ENCODE measurements at places on chromosomes 3 and 15.
A peak's percentile ranks its signal among the peaks of the same experiment; 100 is the strongest.

DNA sequence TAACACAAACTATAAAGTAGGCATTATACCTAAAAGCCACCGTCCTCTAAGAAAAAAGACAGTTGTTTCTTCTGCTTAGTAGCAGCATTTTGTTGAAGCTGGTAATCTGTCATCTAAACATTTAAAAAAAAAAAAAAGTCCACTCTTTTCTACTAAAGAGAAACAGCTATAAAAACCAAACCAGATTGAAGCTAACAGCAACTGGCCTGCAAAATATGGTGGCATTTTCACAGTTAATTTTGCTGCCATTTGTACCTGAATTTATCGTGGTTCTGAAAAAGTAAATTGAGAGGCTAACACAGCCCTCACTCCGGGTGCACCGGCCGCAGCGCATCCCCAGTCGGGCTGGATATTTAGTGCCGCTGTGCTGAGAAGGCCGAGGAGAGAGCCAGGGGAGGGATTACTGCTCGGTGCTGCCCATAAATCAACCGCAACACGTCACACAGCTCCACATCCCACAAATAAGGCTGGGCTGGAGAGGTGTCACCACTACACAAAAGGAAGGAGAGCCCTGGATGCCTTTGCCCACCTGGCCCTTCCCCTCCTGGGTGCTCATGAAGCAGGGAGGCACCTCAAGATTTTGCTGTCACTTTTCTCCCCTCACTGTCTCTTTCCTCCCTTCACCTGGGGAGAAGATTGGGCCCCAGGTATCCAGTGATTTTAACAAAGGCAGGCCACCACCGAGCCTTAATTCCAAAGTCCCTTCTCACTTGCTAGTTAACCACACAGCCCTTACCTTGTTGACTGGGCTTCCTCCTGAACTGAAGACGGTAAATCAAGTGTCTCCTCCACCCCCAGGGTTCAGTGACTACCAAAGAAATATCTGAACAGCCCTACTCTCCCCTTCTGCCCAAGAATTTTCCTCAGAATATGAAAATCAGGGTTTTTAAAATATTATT, 44.4 kb downstream of the MECOM start:
- DNase-seq = no peak

DNA sequence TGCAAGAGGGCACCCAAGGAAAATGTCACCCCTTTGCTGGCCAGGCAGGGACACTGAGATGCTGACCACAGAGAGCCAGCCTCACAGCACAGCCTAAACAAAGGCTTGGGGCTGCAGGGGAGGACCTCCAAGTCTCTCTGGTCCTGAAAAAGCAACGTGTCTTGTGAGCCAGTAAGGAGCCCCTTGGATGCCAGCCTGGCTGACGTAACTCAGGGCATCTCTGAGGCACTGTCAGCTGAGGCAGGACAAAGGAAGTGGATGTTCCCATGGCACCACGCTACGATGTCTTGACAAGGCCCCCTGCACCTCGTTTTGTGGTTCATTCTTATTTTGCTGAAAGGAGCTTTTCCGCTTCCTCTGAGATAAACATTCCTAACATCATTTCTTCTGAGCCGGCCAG, 160.7 kb downstream of the OR4M2 start:
- DNase-seq = no peak

GRCh38 chr3:38002291-38002876, 11.8 kb downstream of the VILL start:
- DNase-seq = no peak

- no peak for DNase-seq
These were observed 121.0 kb downstream of the TFDP2 start for GRCh38 chr3:142028243-142028777.

- no peak for DNase-seq
These were observed 237.0 kb downstream of the LPP start for GRCh38 chr3:188390775-188391443.

- DNase-seq = no peak
These were observed 64.8 kb downstream of the RFTN1 start for GRCh38 chr3:16448639-16449070.

DNA sequence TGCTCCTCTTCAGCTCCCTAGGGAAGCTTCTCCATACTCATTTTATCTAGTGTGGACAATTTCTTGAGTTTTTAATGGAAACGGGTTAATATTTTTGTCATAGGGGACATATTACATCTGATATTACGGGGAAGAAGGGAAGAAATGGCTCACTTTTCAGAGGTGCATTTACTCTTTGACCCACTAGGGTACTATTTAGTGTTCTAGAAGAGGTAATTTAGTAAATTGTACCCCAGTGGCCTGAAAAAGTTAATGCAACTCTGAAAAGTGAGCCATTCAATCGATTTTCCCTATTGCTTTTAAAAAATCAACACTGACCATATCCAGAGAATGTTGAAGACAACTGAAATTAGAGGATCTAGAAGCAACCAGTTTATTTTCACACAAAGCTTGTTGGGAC, 71.2 kb downstream of the MAP2K5 start:
- DNase-seq = no peak

GRCh38 chr15:70318594-70319465, 221.1 kb upstream of the TLE3 start:
- no peak for DNase-seq

DNA sequence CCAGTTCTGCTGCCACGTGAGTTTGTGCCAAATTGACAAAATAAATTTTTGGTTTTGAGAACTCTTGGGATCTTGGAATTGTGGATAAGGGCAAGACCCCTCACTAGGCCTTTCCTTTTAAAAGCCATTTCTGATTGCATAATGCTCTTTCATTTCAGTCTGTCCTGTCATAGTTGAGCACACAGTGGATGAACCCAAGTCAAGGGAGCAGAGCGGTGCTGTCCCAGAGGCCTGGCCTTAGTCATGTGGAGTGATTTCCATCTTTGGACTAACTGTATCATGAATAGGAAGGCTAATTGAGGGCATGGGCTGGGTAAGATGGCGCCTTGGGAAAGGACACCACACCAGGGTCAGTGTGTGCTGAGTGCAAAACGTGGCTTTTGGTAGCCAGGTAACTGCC, 304.0 kb downstream of the UACA start:
- no peak for DNase-seq

GRCh38 chr3:50272911-50273688, 4.2 kb downstream of the SEMA3B start:
- DNase-seq = peak; percentile 63

GRCh38 chr15:75982468-75982867, 29.8 kb downstream of the NRG4 start:
- no peak for DNase-seq

GRCh38 chr3:78941587-78941986, 826.2 kb downstream of the ROBO1 start:
- DNase-seq = no peak

DNA sequence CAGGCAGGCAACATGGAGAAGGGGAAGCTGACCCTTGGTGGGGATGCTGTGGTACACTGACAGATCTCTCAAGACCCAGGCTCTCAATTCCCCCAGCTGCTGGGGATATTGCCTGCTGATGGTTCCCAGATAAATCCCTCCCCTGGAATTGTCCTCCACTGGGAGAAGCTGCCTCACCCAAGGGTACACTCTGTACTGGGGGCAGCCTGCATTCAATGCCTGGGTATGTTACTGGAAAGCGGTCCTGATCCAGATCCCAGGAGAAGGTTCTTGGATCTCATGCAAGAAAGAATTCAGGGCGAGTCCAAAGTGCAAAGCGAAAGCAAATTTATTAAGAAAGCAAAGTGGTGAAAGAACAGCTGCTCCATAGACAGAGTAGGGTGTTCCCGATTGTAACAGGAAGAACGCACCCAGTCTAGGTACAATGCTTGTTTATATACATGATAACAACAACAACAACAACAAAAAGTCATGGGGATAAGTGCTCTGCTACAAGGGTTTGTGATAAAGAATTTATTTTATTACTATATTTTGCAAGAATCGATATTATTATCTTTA, 591.5 kb upstream of the ADAMTS9 start:
- DNase-seq = no peak

DNA sequence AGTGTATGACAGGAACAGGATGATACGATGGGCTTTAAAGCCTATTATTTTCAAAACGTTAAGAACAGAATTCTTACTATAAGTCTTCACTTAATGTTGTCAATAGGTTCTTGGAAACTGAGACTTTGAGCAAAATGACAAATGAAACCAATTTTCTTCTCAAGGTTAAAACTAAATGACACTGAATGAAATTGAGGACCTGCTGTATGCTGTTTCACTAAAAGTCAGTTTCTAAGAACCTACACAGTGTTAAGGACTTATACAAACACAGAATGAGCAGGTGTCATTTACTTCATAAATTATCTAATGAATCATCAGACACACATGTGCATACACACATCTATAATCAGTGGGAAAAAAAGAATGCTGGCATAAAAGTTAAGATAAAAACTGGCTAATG, 106.9 kb downstream of the RFTN1 start:
- DNase-seq = no peak

GRCh38 chr15:60889491-60889890, 339.6 kb downstream of the RORA start:
- DNase-seq = no peak

- peak; percentile 72 for DNase-seq
These were observed 17.6 kb upstream of the CYP11A1 start for GRCh38 chr15:74384881-74385643.

DNA sequence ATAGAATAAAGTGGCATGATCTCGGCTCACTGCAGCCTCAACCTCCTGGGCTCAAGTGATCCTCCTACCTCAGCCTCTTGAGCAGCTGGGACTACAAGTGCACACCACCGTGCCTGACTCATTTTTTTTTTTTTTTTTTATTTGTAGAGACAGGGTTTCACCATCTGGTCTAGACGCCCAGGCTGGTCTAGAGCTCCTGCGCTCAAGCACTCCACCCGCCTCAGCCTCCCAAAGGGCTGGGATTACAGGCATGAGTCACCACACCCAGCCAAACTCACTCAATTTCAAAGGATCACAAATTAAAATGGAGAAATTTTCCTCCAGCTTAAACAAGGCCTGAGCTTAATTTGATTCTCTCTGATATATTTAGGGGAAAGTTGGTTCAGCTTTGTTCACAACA, 27.3 kb upstream of the NMB start:
- no peak for DNase-seq

DNA sequence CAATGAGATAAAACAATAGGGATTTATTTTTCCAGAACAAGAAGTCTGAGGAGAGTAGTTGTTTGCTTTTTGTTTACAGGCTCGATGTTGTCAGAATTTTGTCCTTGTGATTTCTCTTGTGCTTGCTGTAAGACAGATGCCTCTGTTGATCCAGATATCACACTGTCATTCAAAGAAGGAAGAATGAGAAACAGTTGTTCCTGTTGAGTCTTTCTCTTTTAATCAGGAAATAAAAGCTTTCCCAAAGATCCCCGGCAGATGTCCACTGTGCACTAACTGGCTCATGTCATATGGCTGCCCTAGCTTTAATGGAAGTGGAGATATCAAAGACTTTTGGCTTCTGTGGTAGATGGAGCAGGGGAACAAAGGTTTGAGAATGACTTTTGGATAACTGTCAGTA, 6.8 kb downstream of the SERPINI1 start:
- no peak for DNase-seq

DNA sequence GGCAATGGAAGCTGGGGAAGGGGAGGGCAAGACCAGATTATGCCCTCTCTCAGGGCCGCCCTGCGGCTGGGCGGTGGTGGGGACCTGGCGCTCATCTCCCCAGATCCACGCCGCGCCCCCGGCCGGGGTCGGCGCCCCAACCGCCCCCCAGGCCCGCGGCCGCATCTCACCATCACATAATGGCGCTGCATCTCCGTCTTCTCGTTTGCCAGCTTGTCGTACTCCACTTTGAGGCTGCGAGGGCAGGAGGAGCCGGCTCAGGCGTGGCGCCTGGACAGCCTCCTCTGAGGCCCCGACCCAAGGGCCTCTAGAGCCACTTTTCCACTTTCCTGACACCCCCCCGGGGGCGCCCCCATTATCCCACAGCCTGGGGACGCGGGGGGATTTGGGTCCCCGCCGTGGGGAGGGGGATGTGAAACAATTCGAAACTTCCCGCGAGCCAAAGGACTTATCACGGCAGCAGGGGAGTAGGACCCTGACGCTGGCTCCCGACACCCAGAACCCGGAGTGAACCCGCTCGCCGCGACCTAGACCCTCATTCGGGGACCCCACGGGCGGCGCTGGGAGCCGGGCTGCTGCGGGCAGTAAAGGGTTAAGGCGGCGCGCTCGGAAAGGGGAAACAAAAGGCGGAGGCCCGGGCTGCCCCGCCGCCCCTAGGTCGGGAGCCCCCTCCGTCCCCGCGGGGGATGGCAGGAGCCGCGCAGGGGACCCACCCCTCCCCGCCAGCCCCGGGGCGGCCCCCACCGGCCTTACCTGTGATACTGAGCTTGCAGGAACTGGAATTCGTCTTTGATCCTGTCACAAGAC, 2.1 kb downstream of the TLE3 start:
- DNase-seq = no peak

DNA sequence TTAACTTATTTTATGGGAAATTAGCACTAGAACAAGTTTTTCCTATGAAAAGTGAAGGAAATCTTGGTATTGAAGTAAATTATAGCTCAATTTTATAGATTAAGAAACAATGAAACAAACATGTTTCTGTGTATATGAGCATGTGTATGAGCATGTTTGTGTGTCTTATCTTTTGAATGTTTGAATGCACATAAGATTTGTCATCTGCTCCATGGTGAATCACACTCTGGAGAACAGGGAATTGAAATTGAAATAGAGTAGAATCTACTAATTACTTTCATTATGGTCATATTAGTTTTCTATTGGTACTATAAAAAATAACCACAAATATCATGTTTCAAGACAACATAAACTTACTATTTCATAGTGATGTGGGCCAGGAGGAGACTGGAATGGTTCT, 646.6 kb downstream of the OTOL1 start:
- no peak for DNase-seq

- no peak for DNase-seq
These were observed 27.0 kb upstream of the KCTD6 start for GRCh38 chr3:58464866-58465265.

GRCh38 chr3:71684757-71685386, 40.3 kb downstream of the EIF4E3 start:
- DNase-seq = no peak

DNA sequence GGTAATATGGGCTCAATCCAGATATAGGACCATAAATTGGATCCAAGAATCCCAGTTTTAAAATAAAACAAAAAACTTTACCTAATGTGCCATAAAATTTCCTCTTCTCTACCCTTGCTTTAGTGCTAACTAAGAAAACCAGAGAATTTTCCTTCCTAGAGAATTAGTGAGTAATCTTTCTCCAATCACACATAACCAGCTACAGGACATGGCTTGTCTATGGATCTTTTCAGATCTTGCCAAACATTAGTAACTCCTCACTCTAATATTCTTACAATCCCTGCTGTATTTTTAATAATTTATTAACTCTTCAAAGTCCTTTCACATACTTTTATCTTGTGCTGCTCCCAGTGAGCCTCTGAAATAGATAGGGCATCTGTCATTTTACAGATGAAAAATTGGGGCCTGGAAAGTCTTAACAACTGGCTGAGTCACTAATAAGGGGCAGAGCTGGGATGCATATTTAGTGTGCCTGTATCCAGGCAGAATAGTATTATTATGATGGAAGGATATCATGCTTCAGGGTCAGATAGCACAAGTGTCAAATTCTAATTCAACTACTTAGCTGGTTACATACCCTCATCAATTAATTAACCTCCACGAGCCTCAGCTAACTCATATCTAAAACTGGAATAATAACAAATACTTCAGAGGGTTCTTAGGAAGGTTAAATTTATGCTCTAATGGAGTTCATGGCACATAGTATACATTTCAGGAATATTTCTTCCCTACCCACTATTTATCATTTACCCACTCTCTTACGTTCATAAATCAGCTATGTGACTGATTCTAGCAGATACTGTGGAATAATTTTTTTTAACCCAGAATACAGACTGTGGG, 5.6 kb downstream of the ZBED2 start:
- no peak for DNase-seq

All from NK-92 treated with Interleukin-12 subunit alpha and Interleukin-12 subunit beta, amount 100 ng/mL, for 24 hours (cell line).